ENCODE measurements at places on chromosomes 2 and 18.

DNA sequence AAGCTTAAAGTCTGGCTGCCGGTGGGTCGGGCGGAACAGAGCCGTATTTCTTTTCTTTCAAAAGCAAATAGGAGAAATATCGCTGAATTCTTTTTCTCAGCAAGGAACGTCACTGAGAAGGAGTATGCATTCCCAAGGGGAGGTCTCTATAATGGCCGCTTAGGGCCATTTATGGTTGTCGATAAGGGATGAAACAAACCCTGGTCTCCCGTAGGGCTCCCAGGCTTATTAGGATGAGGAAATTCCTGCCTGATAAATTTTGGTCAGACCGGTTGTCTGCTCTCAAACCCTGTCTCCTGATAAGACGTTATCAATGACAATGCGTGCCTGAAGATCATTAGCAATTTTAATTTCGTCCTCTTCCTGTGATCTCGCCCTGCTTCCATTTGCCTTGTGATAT, 227.7 kb upstream of the ZEB2 start:
- DNase-seq: peak; percentile 7
- H3K27ac ChIP-seq: no peak overlapping the region
- peaks cover 40% of the 10 kb centered on the region for H3K36me3 ChIP-seq

GRCh38 chr2:57893786-57894185, 152.8 kb upstream of the VRK2 start:
- no peaks in the 10 kb centered on the region for H3K27me3 ChIP-seq
- H3K36me3 ChIP-seq: no peaks in the 10 kb centered on the region
- no peak overlapping the region for H3K27ac ChIP-seq
- no peaks in the 10 kb centered on the region for H3K4me1 ChIP-seq

- H3K27me3 ChIP-seq: no peaks in the 10 kb centered on the region
- H3K36me3 ChIP-seq: no peaks in the 10 kb centered on the region
- H3K4me3 ChIP-seq: no peak overlapping the region
- no peak for DNase-seq
- peaks cover 8% of the 10 kb centered on the region for H3K4me1 ChIP-seq
- no peak overlapping the region for H3K27ac ChIP-seq
These were observed 229.2 kb upstream of the RGPD4 start for GRCh38 chr2:107597507-107597906.

- DNase-seq: no peak
- H3K27me3 ChIP-seq: peaks cover 9% of the 10 kb centered on the region
- no peak overlapping the region for H3K4me3 ChIP-seq
- H3K4me1 ChIP-seq: no peaks in the 10 kb centered on the region
- H3K36me3 ChIP-seq: no peaks in the 10 kb centered on the region
These were observed 41.2 kb downstream of the SP100 start for GRCh38 chr2:230457073-230457768.

GRCh38 chr2:238790126-238790832, 57.6 kb upstream of the TWIST2 start:
- no peaks in the 10 kb centered on the region for H3K36me3 ChIP-seq
- H3K4me1 ChIP-seq: peaks cover 20% of the 10 kb centered on the region
- H3K4me3 ChIP-seq: peak overlapping the region; percentile 6

DNA sequence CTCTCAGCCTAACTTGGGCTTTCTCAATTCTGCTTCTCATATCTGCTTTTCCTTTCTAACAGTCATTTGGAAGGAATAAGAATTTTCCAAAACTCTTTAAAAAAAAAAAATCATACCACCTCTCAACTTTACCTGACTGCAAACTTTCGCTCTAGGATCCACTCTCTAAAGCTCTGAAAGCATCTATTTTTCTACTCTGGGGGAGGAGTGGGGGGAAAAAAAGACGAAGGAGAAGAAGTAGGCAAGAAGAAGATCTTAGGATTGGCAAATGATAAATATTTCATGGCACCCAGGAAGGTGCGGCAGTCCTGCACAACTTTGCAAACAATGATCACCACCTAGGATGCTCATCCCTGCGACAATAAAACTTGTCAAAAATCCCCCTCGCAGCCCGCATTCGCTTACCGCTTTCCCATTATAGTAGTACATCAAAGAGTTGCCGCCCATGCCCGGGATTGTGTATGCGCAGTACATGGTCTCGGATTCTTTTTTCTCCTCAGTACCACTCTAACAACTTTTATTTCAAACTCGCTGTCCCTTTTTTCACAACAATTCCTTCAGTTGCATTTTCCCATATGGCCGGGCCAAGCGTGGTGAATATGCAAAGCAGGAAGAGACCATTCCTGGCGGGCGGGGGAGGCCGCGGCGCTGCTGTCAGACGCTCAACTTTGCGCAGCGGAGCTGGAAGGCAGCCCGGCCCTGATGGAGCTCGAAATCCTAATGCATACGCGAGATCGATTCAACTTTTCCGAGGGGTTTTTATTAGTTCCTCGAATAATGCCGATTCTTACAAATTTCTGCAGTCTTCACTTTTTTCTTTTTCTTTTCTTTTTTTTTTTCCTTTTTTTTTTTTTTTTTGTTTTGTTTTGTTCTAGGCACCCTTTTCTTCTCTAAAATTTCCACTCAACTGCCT, 266.5 kb downstream of the TCF4 start:
- H3K27me3 ChIP-seq: no peaks in the 10 kb centered on the region
- peaks cover 66% of the 10 kb centered on the region for H3K4me1 ChIP-seq
- peak overlapping the region; percentile 55 for H3K27ac ChIP-seq
- H3K4me3 ChIP-seq: peak overlapping the region; percentile 88

- no peak for DNase-seq
- no peak overlapping the region for H3K4me3 ChIP-seq
- peaks cover 8% of the 10 kb centered on the region for H3K36me3 ChIP-seq
- no peak overlapping the region for H3K27ac ChIP-seq
These were observed 17.0 kb downstream of the BZW1 start for GRCh38 chr2:200828572-200829257.

- no peak overlapping the region for H3K4me3 ChIP-seq
- no peaks in the 10 kb centered on the region for H3K27me3 ChIP-seq
- no peak overlapping the region for H3K27ac ChIP-seq
- no peaks in the 10 kb centered on the region for H3K36me3 ChIP-seq
These were observed 57.6 kb downstream of the SDC1 start for GRCh38 chr2:20167356-20167755.

- H3K27ac ChIP-seq: no peak overlapping the region
- peaks cover 38% of the 10 kb centered on the region for H3K36me3 ChIP-seq
- no peaks in the 10 kb centered on the region for H3K27me3 ChIP-seq
- no peak for DNase-seq
These were observed 203.3 kb downstream of the PIEZO2 start for GRCh38 chr18:10946058-10946457.

- no peaks in the 10 kb centered on the region for H3K4me1 ChIP-seq
- no peaks in the 10 kb centered on the region for H3K27me3 ChIP-seq
- H3K4me3 ChIP-seq: no peak overlapping the region
- DNase-seq: no peak
These were observed 26.0 kb downstream of the MAP3K20 start for GRCh38 chr2:173101687-173102086.

DNA sequence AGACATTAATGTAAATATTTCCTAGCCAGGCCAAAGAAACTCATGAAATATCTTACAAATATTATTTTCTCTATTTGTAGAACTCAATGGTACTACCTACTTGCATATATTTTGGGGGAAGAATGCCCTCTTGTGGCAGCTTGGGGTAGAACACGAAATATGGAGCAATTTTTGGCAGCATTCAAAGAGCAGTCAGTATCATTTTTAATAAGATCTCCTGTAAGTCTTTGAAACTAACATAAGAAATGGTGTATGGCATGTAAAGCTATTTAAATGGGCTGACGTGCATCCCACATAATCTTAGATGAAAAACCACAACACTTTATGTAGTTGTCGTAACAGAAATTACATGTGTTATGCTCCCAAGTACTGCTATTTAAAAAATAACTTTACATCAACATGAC, 62.3 kb upstream of the CCDC195 start:
- no peak overlapping the region for H3K27ac ChIP-seq
- H3K27me3 ChIP-seq: no peaks in the 10 kb centered on the region
- H3K4me1 ChIP-seq: no peaks in the 10 kb centered on the region
- H3K4me3 ChIP-seq: no peak overlapping the region
- DNase-seq: peak; percentile 59

DNA sequence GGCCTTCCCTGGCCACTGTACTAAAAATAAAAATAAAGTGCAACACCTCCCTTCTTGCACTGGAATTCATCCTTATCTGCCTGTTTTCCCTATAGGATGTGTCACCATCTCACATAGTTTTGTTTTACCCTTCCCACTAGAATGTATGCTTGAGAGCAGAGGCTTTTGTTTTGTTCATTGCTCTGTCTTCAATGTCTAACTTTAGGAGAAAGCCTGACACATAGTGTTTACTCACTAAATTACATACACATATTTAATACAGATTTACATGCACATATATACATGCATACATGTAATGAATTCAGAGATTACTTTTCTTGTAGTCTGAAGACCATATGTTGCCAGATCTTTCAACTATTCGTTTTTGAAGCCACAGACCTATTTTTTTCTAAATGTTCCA, 23.0 kb downstream of the CD302 start:
- no peak overlapping the region for H3K4me3 ChIP-seq

DNA sequence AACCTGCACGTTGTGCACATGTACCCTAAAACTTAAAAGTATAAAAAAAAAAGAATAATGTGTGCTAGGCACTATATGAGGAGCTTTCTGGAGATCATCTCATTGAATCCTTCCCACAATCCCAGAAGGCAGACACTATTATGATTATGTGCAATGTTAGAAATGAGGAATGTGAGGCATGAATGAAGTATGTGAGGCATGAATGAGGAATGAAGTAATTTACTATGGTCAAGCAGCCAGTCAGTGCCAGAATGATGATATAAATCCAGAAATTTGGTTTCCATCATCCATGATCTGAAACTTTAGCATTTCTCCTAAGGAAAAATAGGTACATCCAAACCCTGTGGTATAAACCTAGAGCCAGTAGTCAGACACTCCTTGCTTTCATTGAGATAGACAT, 42.0 kb downstream of the CCDC148 start:
- H3K27ac ChIP-seq: no peak overlapping the region
- no peaks in the 10 kb centered on the region for H3K4me1 ChIP-seq
- DNase-seq: no peak

- no peak for DNase-seq
- H3K4me1 ChIP-seq: no peaks in the 10 kb centered on the region
- H3K27me3 ChIP-seq: peaks cover 10% of the 10 kb centered on the region
- no peaks in the 10 kb centered on the region for H3K36me3 ChIP-seq
- H3K27ac ChIP-seq: no peak overlapping the region
These were observed 322.3 kb downstream of the TSN start for GRCh38 chr2:122077771-122078170.
